HFFc6 (cell line): ENCODE measurements at places on chromosomes 6 and 20. TPM values are rescaled to one million over a fixed set of nuclear protein-coding genes. Genes with fewer than 3 reads are reported as not detected.

DNA sequence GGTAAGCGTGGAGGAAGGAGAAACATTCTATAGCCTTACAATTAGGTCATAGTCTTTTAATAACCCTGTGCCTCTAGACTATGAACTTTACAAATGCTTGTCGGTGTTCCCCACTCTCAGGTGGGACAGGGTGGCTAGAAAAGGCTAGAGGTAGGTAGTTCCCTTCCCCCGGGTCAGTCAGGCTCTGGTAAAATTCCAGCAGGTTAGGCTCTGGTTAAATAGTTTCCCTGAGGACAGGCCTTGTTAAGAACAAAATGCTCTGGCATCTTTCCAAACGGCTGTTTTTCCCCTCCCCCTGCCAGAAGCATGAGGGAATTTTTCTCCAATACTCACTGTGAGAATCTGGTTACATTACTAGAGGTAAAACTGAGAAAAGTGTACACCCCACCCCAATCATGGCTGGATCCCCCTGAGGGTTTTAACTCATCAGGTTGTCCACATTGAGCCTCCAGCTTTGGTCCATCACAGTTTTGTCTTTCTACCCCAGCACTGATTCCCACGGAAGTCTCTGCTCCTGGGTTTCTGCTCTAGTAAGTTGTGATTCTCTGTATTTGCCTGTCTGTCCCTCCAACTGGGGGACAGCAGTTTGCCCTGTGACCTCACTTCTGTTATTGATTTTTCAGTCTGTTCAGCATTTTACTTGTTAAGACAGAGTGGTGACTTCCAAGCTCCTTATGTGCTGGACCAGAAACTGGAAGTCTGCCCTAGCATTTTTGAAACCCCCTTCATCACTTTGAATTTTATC is 84.7 kb upstream of the ADGRF1 start:
- H3K27me3 ChIP-seq = peaks cover 2% of the 10 kb centered on the region; the same call in 1 of the 2 replicates
- no peak overlapping the region for H3K4me3 ChIP-seq

DNA sequence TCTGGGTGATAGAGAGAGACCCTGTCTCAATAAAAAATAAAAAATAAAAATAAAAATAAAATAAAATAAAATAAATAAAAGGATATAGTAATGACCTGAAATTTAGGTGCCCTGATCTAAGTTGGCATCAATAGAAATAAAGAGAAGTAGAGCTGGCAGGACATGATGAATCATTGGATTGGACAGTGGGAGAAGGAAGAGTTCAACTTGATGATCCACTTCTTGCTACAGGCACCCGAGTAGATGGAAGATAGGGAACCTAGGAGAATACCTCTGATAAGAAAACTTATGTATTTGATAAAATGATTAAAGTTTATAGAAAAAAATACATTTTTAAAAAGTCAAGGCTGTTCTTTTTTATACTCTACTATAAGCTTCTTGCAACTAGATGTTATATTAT is 79.0 kb downstream of the ADTRP start:
- no peaks in the 10 kb centered on the region for H3K36me3 ChIP-seq
- DNase-seq = no peak
- no peak overlapping the region for H3K27ac ChIP-seq

- peaks cover 41% of the 10 kb centered on the region for H3K36me3 ChIP-seq
- no peaks in the 10 kb centered on the region; the same call in 1 of the 2 replicates for H3K27me3 ChIP-seq
- H3K4me3 ChIP-seq = no peak overlapping the region
- peaks cover 6% of the 10 kb centered on the region; the same call in 1 of the 2 replicates for H3K4me1 ChIP-seq
- no peak for DNase-seq
Measured at GRCh38 chr20:37230200-37230599, 31.4 kb downstream of the GHRH start.

DNA sequence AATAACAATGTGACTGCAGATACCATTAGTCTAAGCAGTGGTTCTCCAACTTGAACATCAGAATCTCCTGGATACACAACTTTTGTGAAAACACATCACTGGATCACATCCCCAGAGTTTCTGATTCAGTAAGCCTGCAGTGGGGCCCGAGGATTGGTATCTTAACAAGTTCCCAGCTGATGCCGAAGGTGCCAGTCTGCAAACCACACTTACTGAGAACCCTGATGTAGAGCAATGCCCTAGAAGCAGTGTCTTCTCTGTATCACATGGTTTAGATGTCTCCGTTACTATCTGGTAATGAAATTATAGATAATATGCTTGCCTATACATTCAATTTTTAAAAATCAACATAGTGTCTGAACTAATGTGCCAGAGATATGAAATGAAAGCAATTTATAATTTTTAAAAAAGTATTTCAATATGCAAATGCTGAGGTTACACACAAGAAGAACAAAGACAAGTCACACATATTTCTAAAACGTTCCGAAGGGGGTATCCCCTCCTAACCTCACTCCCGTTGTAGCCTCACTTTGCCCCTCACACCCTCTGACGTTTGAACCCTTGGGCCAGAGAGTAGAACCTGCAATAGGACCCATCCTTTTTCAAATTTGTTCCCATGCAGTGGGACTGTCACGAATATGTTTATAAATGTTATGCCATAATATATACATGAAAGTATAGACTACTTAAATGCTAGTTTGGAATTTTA is 115.4 kb upstream of the SAMD5 start:
- peaks cover 9% of the 10 kb centered on the region for H3K4me1 ChIP-seq
- H3K27me3 ChIP-seq = peaks cover 2% of the 10 kb centered on the region; the same call in 1 of the 2 replicates
- no peak overlapping the region for H3K27ac ChIP-seq
- H3K36me3 ChIP-seq = no peaks in the 10 kb centered on the region

- H3K36me3 ChIP-seq = peaks cover 5% of the 10 kb centered on the region; the same call in 1 of the 2 replicates
- H3K27me3 ChIP-seq = no peaks in the 10 kb centered on the region
- H3K27ac ChIP-seq = no peak overlapping the region
- H3K4me1 ChIP-seq = no peaks in the 10 kb centered on the region
- H3K4me3 ChIP-seq = no peak overlapping the region
Measured at GRCh38 chr6:51913265-51913664, 174.1 kb downstream of the PKHD1 start.

DNA sequence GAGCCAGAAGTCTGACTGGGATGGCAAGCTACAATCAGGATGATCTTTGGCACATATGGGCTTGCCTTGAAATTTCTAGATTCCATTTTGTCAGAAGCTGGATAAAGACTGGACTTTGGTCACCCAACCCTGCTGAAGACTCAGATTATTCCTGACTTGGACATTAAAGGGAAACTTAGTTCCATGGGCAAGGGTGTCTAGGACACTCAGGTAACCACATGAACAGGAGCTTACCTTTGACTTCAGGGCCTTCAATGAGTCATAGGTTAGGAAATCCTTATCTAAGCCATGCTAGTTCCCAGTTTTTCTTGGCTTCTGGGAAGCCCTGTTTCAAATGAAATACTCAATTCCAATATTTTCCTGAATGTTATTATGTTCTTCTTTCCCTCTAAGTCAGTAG is 28.5 kb upstream of the IFNGR1 start:
- no peak overlapping the region for H3K4me3 ChIP-seq
- H3K4me1 ChIP-seq = no peaks in the 10 kb centered on the region
- no peaks in the 10 kb centered on the region for H3K36me3 ChIP-seq

- H3K27ac ChIP-seq = no peak overlapping the region
- no peaks in the 10 kb centered on the region for H3K4me1 ChIP-seq
- H3K4me3 ChIP-seq = no peak overlapping the region
- DNase-seq = no peak
Measured at GRCh38 chr6:13836170-13836569, 21.8 kb upstream of the MCUR1 start.

DNA sequence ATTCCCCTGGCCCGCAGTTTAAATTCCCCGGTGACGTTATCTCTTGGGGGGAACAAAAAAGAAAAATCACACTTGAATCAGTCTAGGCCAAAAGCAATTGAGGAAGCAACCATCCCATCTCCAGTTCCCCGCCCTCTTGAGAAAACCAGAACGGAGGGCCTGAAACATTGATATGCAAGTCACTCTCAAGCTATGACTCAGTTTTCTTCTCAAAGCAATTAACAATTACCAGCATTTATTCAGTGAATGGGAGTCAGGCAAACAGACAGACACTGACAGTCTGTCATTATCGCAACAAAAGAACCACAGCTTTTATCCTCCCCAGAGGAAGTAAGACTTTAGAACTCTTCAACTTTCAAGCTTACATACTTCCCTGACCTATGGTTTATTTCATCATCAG is 100.9 kb downstream of the OPRM1 start:
- H3K4me3 ChIP-seq = no peak overlapping the region
- no peaks in the 10 kb centered on the region for H3K4me1 ChIP-seq
- no peak for DNase-seq
- H3K27ac ChIP-seq = no peak overlapping the region
- peaks cover 1% of the 10 kb centered on the region for H3K27me3 ChIP-seq

DNA sequence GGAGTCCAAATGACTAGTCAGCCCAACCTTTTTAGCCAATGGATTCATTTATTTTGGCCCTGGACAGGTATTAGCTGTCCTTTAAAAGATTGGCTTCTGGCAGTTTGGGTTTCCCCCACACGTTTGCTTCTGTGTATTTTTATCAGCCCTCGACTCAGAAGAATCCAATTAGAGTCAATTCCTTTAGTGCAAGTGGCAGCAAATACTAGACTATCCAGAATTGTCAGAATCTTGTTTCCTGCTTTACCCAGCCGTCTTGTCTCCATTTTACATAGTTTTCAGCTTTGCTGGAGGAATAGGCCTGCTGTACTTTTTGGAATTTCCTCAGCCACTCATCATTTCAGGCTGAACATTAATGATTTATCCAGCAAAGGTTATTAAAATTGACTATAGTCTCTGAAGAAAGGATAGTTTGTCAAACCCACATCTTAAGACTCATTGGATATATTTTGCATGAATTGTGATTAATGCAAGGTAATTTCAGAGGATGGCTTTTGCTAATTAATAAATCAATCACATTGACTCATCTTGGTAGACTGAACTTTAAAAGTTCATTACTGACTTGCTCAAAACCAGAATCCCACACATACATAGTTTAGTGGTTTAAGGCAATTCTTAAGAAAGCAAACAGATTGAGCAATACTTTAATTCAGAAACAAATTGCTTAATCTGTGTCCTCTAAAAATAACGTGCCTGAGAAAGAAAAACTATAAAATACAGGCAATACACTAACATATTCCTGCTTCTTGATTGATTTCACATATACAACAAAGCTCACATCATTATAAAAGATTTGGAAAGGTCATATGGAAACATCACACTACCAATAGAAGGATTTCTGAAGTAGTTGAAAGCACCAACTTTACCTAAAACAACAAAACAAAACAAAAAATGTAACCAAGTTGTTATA is 62.9 kb upstream of the ZNF217 start:
- no peaks in the 10 kb centered on the region for H3K36me3 ChIP-seq
- H3K27ac ChIP-seq = peak overlapping the region; percentile 78
- H3K4me3 ChIP-seq = peak overlapping the region; percentile 34
- DNase-seq = peak; percentile 75
- H3K27me3 ChIP-seq = no peaks in the 10 kb centered on the region
- H3K4me1 ChIP-seq = peaks cover 76% of the 10 kb centered on the region

- no peak overlapping the region for H3K4me3 ChIP-seq
- H3K27ac ChIP-seq = peak overlapping the region; percentile 91; the same call in 1 of the 2 replicates
- H3K27me3 ChIP-seq = peaks cover 7% of the 10 kb centered on the region
- H3K36me3 ChIP-seq = no peaks in the 10 kb centered on the region
- H3K4me1 ChIP-seq = peaks cover 30% of the 10 kb centered on the region
- DNase-seq = no peak
Measured at GRCh38 chr6:90368001-90368400, 71.4 kb upstream of the BACH2 start.

DNA sequence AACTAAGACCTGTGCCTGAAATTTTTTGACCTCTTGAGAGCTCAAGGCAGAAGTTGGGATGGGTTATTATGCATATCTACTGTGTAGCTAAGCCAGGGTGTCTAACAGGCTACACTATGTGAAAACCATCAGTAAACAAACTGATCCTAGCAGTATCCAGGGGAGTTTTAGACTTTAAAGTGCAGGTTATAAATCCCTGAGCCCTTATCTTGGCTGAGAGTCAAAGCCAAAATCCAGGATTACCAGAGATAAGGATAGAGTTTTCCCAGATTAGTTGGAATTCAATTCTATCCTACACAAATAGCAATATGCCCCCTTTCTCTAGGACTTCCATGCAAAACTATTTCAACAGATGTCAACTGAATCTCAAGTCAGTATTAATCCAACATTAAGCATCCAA is 1229.7 kb downstream of the GRIK2 start:
- no peaks in the 10 kb centered on the region for H3K27me3 ChIP-seq
- H3K27ac ChIP-seq = no peak overlapping the region
- no peaks in the 10 kb centered on the region for H3K4me1 ChIP-seq
- no peak for DNase-seq
- H3K36me3 ChIP-seq = no peaks in the 10 kb centered on the region

- H3K4me1 ChIP-seq = no peaks in the 10 kb centered on the region
- DNase-seq = no peak
- H3K36me3 ChIP-seq = no peaks in the 10 kb centered on the region
- no peak overlapping the region for H3K4me3 ChIP-seq
- no peak overlapping the region for H3K27ac ChIP-seq
Measured at GRCh38 chr20:17418737-17419136, 112.4 kb downstream of the BFSP1 start.

- no peak overlapping the region for H3K27ac ChIP-seq
- H3K36me3 ChIP-seq = no peaks in the 10 kb centered on the region
- DNase-seq = no peak
- H3K27me3 ChIP-seq = no peaks in the 10 kb centered on the region
Measured at GRCh38 chr6:113594726-113595125, 262.4 kb upstream of the MARCKS start.

GRCh38 chr6:36676141-36677058 is 2.1 kb upstream of the CDKN1A start:
- H3K27me3 ChIP-seq = peaks cover 18% of the 10 kb centered on the region
- no peak for DNase-seq
- H3K36me3 ChIP-seq = peaks cover 25% of the 10 kb centered on the region

GRCh38 chr6:46808806-46809205 is 15.6 kb downstream of the MEP1A start:
- no peak for DNase-seq
- no peaks in the 10 kb centered on the region for H3K27me3 ChIP-seq
- no peaks in the 10 kb centered on the region for H3K36me3 ChIP-seq
- no peaks in the 10 kb centered on the region for H3K4me1 ChIP-seq
- no peak overlapping the region for H3K27ac ChIP-seq
- H3K4me3 ChIP-seq = no peak overlapping the region

DNA sequence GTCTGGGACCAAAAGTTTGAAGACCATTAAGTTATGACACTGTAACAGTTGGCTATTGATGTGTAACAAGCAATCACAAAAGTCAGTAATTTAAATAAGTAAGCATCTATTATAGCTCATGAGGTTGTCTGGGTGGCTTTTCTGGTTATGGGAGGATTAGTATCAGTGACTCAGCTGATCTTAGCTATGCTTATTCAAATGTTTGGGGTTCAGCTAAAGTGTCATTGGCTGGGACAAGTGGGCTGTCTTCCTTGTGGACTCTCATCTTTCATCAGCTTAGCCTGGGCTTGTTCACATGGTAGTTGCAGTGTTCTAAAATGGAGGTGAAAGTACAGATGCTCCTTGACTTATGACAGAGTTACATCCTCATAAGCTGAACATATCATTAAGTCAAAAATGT is 74.6 kb upstream of the LAMP5 start:
- peaks cover 8% of the 10 kb centered on the region for H3K27me3 ChIP-seq
- H3K4me3 ChIP-seq = no peak overlapping the region
- H3K4me1 ChIP-seq = peaks cover 48% of the 10 kb centered on the region
- DNase-seq = no peak

GRCh38 chr6:25296217-25296905 is 17.2 kb downstream of the CARMIL1 start:
- DNase-seq = no peak
- H3K27me3 ChIP-seq = peaks cover 2% of the 10 kb centered on the region
- H3K27ac ChIP-seq = no peak overlapping the region
- no peaks in the 10 kb centered on the region for H3K36me3 ChIP-seq
- H3K4me1 ChIP-seq = peaks cover 35% of the 10 kb centered on the region
- H3K4me3 ChIP-seq = no peak overlapping the region

Gene EYA2
- 0.22 TPM in 1 of 3 replicates, not detected in the others for total RNA-seq

Gene ULBP1
- 8.0 to 12.0 TPM (median 10.0 TPM) in 3 replicates for total RNA-seq

Gene FAM162B
- 5.2 to 10.4 TPM (median 6.7 TPM) in 3 replicates for total RNA-seq

Gene ANKRD66
- total RNA-seq = not detected in 3 replicates

Gene KCNG1
- total RNA-seq = 4.1 to 5.7 TPM (median 4.4 TPM) in 3 replicates

Gene PAQR8
- total RNA-seq = 1.9 to 3.8 TPM (median 2.9 TPM) in 3 replicates

Gene YTHDF1
- 36.3 to 38.9 TPM (median 37.2 TPM) in 3 replicates for total RNA-seq

Gene ADISSP
- 91.8 to 109 TPM (median 95.6 TPM) in 3 replicates for total RNA-seq
